ENCODE measurements at places on chromosomes 3 and 15.
A peak's percentile ranks its signal among the peaks of the same experiment; 100 is the strongest.

GRCh38 chr15:38793206-38793810 lies 228.7 kb upstream of the RASGRP1 start:
- DNase-seq: no peak

DNA sequence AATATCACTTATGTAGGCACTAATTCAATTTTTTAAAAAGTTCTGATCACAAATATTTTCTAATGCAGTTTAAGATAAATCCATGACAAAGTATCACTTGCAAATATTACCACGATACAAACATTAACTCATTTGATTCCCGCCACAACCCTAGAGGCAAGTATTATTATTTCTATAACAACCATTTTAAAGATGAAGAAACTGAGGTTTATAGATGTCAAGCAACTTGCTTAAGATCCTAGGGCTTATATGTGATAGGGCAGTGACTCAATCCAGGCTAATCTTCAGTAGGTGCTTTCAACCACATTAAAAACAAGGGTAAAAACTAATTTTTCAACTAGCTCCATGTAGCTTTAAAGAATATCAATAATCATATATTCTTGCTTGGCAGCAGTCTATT lies 1.7 kb downstream of the DYNC1LI1 start:
- peak; percentile 23 for DNase-seq

DNA sequence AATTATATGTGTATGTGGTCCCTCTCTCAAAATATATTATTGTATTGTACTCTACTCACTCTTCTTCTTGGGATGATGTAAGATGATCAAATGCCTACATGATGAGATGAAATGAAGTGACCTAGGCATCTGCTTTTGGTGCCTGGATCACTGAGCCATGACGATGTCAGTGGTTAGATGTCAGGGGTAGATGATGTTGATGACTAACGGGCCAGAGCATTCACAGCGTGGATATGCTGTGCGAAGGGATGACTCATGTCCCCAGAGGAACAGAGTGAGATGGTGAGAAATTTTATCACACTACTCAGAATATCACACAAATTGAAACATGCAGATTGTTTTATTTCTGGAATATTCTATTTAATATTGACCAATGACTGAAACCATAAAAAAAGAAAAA lies 233.9 kb upstream of the CADM2 start:
- no peak for DNase-seq

DNA sequence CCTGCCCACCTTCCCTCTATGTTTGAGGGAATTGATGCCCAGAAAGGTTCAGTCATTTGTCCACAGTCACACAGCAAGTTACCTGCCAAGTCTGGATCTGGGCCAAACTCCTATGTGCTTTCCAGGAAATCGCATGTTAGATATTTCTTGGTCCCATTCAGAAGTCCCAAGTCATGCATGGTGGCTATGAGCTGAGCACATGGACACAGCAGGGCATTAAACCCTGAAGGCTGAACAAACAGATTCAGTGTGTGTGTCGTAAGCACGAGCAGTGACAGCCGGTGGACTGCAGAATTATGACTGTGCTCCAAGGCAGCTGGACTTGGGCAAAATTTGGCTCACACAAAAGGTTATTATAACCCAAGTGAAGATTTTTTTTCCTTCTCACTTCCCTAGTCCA lies 11.4 kb upstream of the SLC6A6 start:
- DNase-seq: peak; percentile 19

GRCh38 chr15:66212563-66212921 lies 41.0 kb downstream of the MEGF11 start:
- no peak for DNase-seq

DNA sequence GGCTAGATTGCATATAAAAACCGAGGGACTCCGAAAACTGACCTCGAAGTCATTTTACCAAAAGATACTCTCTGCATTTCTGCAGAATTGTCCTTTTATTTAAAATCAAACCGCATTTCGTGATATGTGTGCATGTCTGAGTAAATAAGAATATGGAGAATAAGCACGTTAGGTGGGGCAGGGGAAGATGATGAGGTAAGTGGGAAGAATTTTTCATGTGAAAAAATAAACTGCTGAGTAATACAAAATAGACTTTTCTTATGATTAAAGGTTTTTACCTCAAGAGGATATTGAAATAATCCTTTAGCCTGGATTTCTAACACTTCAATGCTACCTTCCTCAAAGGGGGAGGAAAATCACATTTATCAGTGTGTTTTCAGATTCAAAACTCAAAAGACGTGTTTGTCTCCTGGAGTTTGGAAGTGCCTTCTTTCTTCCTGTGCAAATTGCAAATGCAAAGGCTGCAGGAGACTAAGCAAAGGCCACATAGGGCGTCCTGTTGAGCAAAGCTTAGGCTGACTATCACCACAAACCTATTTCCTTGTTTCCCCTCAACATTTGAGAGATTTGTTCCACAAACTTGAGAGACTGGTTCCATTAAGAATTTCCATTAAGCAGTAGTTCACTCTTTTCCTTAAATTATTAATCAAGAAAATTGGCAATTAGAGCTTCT lies 813.5 kb downstream of the MCTP2 start:
- DNase-seq: no peak

DNA sequence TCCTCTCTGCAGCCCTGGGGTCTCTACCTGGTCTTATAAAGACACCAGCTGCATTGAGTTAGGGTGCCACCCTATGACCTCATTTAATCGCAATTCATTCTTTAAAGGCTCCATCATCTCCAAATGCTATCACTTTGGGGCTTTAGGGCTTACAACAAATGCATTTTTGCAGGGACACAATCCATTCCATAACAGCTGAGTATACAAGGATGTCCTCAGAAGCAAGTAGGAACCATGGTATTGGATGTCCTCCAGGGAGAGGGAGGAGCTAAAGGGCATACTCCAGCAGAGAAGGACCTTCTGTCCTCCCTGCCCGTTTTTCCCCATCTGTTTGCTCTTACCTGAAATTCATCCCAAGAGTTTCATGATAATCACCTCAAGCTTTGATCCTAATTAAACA lies 30.3 kb downstream of the UMPS start:
- no peak for DNase-seq

DNA sequence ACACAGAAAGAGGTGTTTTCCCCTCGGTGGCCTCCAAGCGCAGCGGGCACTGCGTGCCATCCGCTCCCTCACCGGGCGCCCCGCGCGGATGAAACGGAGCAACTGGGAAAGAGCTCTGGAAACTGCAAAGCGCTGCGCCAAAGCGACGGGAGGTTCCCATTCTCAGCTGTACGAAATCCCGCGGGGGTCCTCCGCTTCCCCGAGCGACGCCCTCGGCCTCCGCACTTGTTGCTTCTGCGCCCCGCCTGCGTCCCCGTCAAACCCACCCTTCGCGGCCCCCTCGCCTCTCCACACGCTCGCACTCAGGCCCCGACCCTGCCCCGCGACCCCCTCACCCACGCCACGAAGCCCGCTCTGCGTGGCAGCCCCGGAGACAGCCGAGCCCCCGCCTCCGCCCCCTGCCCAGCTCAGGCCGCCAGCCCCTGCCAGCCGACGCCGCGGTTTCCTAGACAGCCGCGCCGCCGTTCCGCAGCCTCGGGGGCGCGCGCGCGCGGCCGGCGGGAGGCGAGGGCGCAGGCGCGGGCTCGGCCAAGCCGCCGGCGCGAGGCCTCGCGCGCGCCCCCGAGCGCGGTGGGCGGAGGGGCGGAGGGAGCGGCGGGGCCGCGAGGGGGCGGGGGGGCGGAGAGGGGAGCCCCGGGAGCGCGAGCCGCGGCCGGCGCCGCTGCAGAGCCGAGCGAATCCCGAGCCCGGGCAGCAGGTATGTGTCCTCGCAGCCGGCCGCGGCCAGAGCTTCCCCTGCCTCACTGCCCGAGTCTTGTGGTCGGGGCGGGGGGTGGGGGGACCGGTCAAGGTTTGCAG lies at the start of gene TMEM266:
Gene TMEM266, plus strand, starts transcription at position 666 of the 798 bp plus-strand sequence. CDS start 74,279 bp downstream, outside the sequence.
- DNase-seq: peak; percentile 52

GRCh38 chr3:15638193-15638890 lies 36.8 kb downstream of the BTD start:
- peak; percentile 21 for DNase-seq

GRCh38 chr15:69841113-69841828 lies 256.4 kb downstream of the TLE3 start:
- no peak for DNase-seq

- DNase-seq: no peak
Measured at GRCh38 chr15:85490856-85491255, 110.5 kb downstream of the AKAP13 start.

DNA sequence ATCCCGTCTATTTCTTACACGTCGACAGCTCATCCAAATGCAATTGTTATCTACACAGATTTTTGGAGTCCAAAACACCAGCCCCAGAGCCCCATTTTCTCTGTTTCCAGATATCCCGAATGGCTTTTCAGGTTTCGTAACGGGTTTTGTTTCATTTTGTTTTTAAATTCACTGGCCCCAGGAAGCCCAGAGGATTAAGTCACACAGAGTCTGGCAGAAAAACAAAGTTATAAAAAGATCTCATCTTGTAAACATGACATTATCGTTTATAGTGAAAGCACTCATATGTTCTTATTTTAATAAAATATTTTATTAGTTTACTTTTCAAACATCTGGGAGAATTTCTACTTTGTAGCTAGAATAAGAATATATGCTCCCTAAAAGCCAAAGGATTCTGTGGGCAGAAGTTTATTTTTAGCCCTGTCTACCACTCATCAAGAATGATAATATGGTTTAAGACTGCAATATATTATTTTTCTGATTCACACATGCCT lies 149.3 kb upstream of the SLC2A2 start:
- DNase-seq: no peak

Measured in hematopoietic multipotent progenitor cell treated with erythropoietin and hydrocortisone succinate and interleukin-3 and kit ligand, for 6 days (in vitro differentiated cells).